Activated naive CD8-positive, alpha-beta T cell treated with anti-CD3 and anti-CD28 coated beads for 36 hours (primary cell): ENCODE measurements at places on chromosomes 12 and 14. TPM values are rescaled to one million over a fixed set of nuclear protein-coding genes. Genes with fewer than 3 reads are reported as not detected.

CIROP gene
- total RNA-seq, result not detected

PARP2 gene
- total RNA-seq, result 42.9 TPM

WNT1 gene
- total RNA-seq, result not detected

DNA sequence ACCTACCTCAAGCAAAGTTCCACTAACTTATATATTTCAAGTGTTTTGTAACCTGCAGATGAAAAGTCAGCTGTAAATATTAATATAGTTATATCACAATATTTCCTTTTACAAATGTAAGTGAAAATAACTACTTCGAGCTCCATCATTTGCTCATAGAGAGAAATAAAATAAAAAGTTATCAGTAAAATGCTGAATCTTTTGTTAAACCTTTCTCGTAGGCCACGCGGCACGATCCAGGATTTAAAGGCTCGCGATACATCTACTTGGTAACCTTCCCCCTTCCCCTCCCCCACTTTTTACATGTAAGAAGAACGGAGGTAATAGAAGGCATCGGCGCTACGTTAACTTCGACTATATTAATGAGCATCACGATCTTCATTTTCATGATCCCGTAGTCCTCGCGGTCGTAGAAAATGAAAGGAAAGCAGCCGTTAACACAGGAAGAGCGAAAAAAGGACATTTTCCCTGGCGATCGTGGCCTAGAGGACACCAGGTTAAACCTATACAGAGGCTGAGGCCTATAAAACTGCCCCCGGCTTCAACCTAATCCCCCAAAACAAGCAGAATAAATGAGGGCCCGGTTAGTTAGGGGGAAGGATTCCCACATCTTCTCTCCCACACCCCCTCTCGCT is 508 bp downstream of the HNRNPC start:
- H3K4me3 ChIP-seq, result peak overlapping the region; percentile 100
- H3K27ac ChIP-seq, result peak overlapping the region; percentile 100
- H3K27me3 ChIP-seq, result no peaks in the 10 kb centered on the region
- H3K4me1 ChIP-seq, result peaks cover 32% of the 10 kb centered on the region
- peaks cover 54% of the 10 kb centered on the region for H3K36me3 ChIP-seq

GRCh38 chr12:40232602-40233001 is 7.8 kb downstream of the LRRK2 start:
- no peak overlapping the region for H3K27ac ChIP-seq
- peaks cover 9% of the 10 kb centered on the region for H3K27me3 ChIP-seq
- no peak overlapping the region for H3K4me3 ChIP-seq
- DNase-seq, result no peak
- H3K36me3 ChIP-seq, result no peaks in the 10 kb centered on the region

GRCh38 chr14:69997849-69998248 is 118.6 kb downstream of the SMOC1 start:
- no peaks in the 10 kb centered on the region for H3K4me1 ChIP-seq
- no peak overlapping the region for H3K27ac ChIP-seq
- peaks cover 3% of the 10 kb centered on the region for H3K27me3 ChIP-seq
- no peak overlapping the region for H3K4me3 ChIP-seq

DNA sequence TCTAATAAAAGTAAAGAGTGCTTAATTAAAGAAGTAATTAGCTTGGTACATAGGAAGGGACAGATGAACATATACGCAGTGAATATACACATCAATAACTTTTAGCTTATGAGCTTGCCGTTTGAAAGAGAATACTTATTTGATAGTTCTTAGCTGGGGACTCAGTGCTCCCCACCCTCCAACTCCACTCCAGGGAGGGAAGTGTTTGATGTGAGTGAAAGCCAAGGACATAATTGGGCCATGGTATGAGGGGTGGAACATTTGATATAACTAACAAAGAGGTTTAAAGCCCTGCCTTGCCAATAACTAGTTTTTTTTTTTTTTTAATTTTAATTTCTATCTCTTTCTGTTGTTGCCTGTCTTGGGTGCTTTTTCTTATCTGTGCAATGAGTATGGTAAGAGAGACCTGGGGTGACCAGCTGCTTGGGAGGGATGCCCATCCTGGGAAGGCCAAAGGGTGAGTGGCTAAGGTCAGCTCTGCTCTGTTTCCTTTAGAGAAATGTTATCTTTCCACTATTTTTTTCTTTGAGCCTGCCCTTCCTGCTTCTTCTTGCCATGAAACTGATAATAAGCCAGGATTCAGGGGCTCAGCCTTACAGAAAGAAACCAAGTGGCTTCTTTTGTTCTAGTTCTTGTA is 132.8 kb upstream of the CPSF6 start:
- no peaks in the 10 kb centered on the region for H3K27me3 ChIP-seq
- no peak overlapping the region for H3K4me3 ChIP-seq
- peaks cover 3% of the 10 kb centered on the region for H3K4me1 ChIP-seq

DNA sequence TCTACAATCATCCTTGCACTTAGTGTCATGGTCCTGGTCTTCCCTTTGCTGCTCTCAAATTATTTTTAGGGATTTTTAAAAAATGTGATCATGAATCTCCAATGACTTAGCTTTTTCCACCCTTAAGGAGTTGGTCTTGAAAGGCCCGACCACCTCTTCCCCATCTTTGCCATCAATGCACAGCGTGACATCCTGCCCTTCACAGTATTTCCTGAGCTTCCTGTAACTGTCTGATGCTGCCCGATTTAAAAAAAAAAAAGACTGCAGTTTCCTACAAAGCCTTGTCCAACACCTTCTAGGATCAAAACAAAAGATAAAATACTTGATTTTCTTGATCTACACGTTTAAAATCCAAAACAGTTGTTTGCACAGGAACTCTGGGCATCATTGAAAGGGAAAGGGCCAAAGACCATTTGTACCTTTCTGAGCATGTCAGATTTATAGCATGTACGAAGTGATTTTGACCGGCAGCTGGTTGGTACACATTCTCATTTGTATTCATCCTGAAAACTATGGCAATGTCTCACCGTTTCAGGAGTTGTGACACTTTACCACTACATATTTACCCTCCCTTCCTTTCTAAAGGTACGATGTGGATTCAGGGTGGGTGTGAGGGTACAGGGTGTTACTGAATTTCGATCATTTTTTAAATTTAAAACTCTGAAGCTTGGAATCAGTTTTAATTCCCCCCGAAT is 7.4 kb upstream of the ELK3 start:
- H3K27ac ChIP-seq, result peak overlapping the region; percentile 21
- no peaks in the 10 kb centered on the region for H3K27me3 ChIP-seq
- H3K4me1 ChIP-seq, result peaks cover 29% of the 10 kb centered on the region
- DNase-seq, result no peak

DNA sequence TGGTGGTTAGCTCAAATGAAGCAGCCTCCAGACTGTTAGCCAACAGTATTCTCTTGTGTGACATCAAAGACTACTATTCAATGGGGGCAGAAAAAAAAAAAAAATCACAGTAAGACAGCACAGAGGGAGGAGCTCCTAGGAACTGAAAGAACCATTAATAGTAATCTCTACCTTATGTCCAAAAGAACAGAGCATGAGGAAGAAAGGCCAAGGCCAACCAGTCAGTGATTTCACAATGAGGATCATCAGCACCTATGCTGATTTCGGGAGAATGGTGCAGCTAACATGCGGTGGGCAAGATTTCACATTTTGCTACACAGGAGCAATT is 66.3 kb upstream of the SOX5 start:
- H3K4me1 ChIP-seq, result no peaks in the 10 kb centered on the region
- H3K4me3 ChIP-seq, result no peak overlapping the region
- DNase-seq, result no peak
- no peaks in the 10 kb centered on the region for H3K27me3 ChIP-seq
- H3K27ac ChIP-seq, result no peak overlapping the region

GRCh38 chr12:117130801-117131200 is 31.6 kb upstream of the TESC start:
- no peaks in the 10 kb centered on the region for H3K27me3 ChIP-seq
